Posterior vena cava (tissue), 2 donors: ENCODE measurements at places on chromosomes 1 and 21. TPM values are rescaled to one million over a fixed set of nuclear protein-coding genes. Genes with fewer than 3 reads are reported as not detected.

WDR64 gene
- total RNA-seq: not detected

SRRM1 gene
- total RNA-seq: 92.3 TPM

- DNase-seq: peak; percentile 87
Observed at GRCh38 chr1:26161415-26162219, 2.7 kb downstream of the FAM110D start.

- no peak for DNase-seq
Observed at GRCh38 chr1:30969903-30970302, 61.3 kb upstream of the SDC3 start.

HRNR gene
- 0.05 TPM for total RNA-seq

DNA sequence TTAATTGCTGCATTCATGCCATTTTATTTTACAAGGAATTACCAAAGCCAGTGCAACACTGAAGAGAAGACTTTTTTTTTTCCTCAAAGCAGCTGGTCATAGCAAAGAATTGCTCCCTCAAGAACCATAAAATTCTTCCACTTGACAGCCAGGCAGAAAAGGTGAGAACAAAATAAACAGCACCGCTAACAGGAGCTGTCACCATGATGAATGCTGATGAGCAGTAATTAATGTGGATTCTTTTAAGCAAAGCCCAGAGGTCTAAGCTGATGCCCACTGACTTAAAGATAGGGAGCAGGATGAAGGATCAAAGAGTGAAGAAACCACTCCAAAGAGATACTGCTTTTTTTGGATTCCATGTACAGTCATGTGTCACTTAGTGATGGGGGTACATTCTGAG is 428.4 kb downstream of the BRINP3 start:
- DNase-seq: no peak

DNA sequence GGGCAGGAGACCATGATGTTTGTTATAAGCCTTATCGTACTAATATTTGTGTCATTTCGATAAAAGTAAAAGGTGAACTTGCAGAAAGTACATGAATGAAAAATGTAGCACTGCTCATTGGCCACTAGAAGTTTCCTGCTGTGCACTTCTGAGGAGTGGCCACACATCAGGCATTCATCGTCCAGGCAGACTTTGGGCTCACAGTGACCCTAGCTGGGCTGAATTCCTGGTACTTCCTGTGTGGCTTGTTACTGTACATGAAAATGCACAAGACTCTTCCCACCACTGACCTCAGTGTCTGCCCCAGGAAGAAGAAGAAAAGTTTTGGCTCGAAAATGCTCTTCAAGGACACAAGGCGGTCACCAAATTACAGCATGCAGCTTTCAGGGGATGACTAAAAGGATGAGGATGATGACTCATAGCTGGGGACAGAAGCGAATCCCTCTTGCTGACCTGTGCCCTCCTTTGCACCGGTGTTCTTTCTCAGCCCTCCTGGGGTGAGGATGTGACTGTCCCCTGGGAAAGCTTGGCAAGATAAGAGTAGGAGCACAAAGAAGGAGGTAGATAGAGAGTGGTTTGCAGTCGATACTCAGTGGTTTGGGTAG is 252.4 kb upstream of the KAZN start:
- no peak for DNase-seq

GRCh38 chr1:55140546-55140983 is 74.6 kb downstream of the USP24 start:
- DNase-seq: no peak

DNA sequence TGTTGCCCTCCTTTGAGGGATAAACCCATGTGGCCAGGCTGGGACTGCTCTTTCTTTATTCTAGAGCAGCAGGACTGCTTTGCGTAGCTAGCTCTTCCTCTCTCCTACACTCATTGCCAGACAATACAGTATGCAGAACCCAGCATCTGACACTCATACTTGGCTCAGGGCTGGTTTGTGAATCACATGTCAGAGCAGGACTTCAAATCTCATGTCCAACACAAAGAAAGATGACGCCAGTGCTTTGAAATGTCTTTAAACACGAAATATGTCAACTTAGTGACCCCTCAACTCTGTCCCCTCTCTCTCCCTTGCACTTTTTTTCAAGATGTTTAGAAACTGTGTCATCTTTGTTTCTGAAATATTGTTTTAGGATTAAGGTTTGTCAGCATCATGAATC is 135.0 kb downstream of the TGFB2 start:
- no peak for DNase-seq

DNA sequence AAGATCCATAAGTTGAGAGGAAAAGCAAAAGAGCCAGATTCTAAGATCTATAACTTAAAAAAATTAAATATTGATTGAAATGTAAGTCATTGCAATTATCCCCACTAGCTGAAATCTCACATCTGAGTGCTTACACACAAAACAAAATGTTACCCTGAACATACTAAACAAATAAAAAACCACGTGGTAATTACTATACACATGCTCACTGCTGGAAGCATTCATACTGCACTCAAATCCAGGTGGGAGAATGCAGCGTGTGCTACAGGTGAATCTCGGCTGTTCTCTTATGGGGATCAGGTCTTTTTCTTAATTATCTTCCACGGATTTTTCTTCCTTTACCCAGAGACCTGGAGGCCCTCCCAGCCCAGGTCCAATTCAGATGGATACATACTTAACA is 74.3 kb downstream of the SDC3 start:
- DNase-seq: no peak

SYTL1 gene
- total RNA-seq: 1.9 TPM

DNA sequence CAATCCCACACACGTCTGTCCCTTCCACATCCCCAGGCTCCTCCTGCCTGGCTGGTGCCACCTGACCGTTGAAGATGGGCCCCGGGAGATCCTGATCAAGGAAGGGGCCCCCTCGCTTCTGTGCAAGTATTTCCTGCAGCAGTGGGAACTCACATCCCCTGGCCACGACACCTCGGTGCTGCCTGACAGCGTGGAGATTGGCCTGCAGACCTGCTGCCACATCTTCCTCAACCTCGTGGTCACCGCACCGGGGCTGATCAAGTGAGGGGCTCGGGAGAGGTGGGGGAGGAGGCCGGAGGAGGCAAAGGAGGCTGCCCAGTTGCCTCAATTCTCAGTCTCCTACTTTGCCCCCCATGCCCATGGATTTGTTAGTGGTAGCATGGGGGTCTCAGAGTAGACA is 5.6 kb downstream of the NCDN start:
- DNase-seq: peak; percentile 74

DNA sequence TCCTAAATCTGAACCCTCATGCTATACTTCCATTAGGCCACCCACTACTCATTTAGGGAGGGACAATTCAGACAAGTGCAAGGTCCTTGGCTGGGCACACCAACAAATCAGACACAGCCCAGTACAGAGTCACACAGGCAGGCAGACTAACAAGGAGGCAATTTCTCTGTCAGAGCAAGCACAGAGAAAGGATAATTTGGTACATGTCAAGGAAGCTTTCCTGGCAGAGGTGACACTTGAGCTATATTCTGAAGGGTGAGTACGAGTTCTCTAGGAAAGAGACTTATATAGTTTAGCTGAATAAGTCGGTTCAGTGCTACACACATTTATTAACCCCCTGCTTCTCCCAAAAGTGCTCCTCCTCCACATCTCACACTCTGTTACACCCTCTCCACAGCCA is 455.9 kb downstream of the OMA1 start:
- no peak for DNase-seq

- no peak for DNase-seq
Observed at GRCh38 chr1:206464456-206464964, 5.8 kb upstream of the IKBKE start.

- DNase-seq: peak; percentile 37
Observed at GRCh38 chr1:24900486-24900849, 29.6 kb downstream of the RUNX3 start.

- DNase-seq: no peak
Observed at GRCh38 chr1:117739504-117739903, 133.7 kb downstream of the TENT5C start.

GRCh38 chr1:61490924-61491323 is 234.0 kb downstream of the TM2D1 start:
- DNase-seq: no peak

SLC1A7 gene
- 1.7 TPM for total RNA-seq

- no peak for DNase-seq
Observed at GRCh38 chr1:94803517-94804441, 16.4 kb upstream of the SLC44A3 start.

DNA sequence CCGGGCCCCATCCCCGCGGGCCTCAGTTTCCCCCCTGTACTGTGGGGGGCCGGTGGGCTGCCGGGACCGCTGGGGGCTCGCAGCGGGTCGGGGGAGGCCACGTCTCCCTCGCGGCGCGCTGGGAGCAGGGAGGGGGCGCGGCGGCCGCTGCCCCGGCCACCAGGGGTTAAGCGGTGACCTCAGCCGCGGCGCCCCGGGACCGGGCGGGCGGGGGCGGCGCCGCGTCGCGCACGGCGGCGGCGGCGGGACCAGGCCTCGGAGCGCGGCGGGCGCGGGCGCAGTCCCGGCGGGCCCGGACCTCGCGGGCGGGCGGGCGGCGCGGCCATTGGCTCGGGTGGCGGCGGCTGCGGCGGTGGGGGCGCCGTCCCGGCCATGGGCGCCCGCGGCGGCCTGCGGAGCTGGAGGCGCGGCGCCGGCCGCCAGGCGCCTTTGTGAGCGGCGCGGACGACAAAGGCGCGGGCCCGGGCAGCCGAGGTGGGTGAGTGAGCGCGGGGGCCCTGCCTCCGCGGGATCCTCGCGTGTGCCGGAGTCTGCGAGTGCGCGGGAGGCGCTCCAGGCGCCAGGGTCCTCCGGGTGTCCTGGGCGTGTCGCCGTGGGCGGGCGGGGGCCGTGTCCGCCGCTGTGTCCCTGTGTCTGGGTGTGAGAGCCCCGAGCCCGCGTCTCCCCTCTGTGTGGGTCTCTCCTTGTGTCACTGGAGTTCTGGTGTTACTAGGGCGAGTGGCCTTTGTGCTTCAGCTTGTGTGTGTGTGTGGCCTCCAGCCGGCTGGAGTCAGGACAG is at the start of gene ARHGEF10L:
ARHGEF10L (plus strand) TSS at position 222 of the 778 bp plus-strand sequence. CDS start 40,898 bp downstream, outside the sequence.
- no peak for DNase-seq

FCGR2B gene
- 7.4 TPM for total RNA-seq

DNA sequence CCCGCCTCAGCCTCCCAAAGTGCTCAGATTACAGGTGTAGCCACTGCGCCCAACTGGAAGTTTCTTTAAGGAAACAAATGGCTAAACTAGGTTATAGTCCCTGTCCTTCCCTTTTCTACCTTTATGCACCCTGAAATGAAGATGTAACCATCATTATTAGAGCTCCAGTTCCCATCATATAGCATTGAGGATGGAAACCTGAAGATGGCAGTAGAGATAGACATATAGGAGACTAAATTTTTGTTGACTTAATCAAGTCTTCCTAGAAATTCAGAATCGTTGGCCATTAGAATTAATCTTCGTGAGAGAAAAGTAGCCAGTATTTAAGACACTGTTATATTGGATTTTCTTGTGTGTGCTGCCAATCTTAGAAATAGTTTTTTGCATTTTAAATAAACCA is 1016.3 kb upstream of the NCAM2 start:
- no peak for DNase-seq

- DNase-seq: peak; percentile 92
Observed at GRCh38 chr1:54275349-54275748, 75.4 kb downstream of the MRPL37 start.

DNA sequence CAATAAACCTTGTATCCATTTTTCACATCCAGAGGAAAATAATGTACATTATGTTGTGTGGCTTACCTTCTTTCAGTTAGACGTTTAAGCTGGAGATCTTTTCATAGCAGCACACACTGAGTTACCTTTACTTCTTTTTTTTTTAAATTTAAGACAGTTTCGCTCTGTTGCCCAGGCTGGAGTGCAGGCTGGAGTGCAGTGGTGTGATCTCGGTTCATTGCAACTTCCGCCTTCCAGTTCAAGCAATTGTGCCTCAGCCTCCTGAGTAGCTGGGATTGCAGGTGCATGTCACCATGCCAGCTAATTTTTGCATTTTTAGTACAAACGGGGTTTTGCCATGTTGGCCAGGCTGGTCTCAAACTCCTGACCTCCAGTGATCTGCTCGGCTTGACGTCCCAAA is 7.4 kb upstream of the CAMTA1 start:
- DNase-seq: no peak

SYDE2 gene
- total RNA-seq: 11.0 TPM

NGF gene
- 5.1 TPM for total RNA-seq

GRCh38 chr1:61000327-61000726 is 82.0 kb upstream of the NFIA start:
- no peak for DNase-seq

DENND2D gene
- total RNA-seq: 10.5 TPM

- no peak for DNase-seq
Observed at GRCh38 chr1:167412072-167412471, 106.3 kb downstream of the CD247 start.
